Activated naive CD4-positive, alpha-beta T cell treated with anti-CD3 and anti-CD28 coated beads, Interleukin-2, amount 50 U/mL, for 16 hours (primary cell): ENCODE measurements at places on chromosomes 5 and 9.

- no peak for DNase-seq
Observed at GRCh38 chr5:101102506-101102905, 199.4 kb upstream of the ST8SIA4 start.

DNA sequence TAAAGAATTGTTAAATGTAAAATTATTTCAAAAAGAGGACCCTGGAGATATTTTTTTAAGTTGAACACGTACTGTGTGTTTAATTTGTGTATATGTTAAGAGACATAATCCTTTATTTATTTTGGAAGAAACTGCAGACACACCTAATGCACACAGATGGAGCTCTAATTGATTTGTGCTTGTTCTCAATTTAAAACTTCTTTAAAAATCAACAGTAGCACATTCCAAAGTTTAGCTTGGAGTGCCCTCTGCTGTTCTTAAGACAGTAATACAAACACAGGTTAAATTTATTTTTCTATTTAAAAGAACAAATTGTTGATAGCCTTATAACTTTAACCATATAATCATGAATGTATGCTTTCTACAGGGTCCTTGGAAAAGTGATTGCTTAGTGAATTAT, 277.6 kb upstream of the ADAMTS16 start:
- DNase-seq, result no peak

GRCh38 chr5:7436521-7436920, 40.6 kb downstream of the ADCY2 start:
- no peak for DNase-seq

DNA sequence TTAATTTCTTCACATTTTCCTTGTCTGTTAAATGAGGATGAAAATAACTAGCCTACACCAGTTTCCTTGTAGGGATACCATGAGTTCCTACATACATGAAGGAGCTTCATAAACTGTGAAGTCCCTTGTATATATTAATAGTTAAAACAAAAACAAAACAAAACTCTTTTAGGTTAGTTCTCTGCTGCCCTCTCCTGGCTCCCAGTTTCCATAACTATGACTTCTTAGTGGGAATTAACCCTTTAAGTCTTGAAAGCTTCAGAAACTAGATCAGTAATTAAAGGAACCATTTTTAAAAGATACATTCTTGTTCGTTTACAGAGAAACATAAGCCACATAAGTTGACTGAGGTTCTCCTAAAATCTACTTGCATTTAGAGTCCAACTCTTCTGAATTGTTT, 500.0 kb upstream of the C9orf72 start:
- no peak for DNase-seq

- DNase-seq, result no peak
Observed at GRCh38 chr5:146395193-146395592, 51.9 kb upstream of the TCERG1 start.
